ENCODE measurements at places on chromosomes 12 and 14.

GRCh38 chr14:42112108-42112507 is 505.4 kb downstream of the LRFN5 start:
- DNase-seq, result no peak

DNA sequence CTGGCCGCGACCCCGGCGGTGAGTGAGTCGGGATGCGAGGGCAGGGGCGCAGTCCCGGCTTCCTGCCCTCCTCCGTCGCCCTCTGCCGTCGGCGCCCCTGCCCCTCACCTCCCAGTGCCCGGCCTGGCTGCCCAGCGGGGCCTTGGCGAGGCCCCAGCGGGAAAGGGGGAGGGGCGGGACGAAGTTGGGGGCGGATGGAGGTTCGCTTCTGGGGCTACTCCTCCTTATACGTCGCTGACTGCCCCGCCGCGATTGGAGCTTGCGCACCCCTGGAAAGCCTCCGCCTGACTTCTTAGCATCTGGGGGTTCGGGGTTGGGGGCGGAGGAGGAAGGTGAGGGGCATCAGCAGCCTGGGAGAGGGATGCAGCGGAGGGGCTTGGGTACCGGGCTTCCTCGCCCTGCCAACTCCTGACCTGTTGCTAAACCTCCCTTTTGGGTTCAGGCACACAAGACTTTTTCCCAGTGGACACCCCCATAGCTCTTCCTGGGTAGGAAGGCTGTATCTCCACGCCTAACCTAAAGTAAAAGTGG is 406 bp downstream of the TMEM263 start:
- peak; percentile 90 for DNase-seq

DNA sequence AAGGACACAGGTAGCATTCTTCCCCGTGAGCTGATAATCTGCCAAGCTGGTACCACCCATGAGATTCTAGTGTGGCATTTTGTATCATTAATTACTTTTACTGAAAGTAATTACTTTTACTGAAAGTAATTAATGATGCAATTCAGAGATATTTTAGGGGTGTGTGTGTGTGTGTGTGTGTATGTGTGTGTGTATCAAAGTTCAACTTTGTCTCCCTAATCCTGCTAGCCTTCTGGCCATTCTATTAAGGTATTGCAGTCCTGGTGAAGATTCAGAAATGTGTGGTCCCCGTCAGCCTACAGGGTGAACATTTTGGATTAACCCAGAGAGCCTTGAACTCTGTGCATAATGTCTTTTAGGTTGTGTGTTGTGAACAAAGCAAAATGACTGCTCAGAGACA is 310.8 kb downstream of the ZFP36L1 start:
- no peak for DNase-seq

GRCh38 chr14:95040708-95041476 is 116.4 kb downstream of the DICER1 start:
- peak; percentile 8 for DNase-seq

DNA sequence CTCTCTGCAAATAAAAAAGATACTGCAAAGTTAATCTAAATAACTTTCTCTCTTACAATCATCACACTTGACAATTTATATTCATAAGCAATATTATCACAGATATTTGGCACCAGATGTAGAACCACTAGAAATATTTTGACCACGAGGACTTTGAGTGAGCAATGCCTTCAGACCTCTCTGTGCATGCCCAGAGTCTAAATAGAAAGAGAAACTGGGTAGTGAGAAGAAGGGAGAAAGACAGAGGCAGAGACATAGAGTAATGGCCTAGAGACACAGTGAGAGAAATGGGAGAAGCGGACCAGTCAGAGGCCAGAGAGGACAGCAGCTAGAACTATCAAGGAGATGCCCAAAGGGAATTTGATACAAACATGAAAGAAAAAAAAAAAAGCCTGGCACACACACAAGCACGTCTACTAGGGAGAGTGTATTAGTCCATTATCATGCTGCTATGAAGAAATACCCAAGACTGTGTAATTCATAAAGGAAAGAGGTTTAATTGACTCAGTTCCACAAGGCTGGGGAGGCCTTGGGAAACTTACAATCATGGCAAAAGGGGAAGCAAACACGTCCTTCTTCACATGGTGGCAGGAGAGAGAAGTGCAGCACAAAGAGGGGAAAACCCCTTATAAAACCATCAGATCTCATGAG is 41.1 kb downstream of the BMP4 start:
- no peak for DNase-seq

GRCh38 chr12:132266802-132267201 is 62.6 kb downstream of the GALNT9 start:
- DNase-seq, result no peak

DNA sequence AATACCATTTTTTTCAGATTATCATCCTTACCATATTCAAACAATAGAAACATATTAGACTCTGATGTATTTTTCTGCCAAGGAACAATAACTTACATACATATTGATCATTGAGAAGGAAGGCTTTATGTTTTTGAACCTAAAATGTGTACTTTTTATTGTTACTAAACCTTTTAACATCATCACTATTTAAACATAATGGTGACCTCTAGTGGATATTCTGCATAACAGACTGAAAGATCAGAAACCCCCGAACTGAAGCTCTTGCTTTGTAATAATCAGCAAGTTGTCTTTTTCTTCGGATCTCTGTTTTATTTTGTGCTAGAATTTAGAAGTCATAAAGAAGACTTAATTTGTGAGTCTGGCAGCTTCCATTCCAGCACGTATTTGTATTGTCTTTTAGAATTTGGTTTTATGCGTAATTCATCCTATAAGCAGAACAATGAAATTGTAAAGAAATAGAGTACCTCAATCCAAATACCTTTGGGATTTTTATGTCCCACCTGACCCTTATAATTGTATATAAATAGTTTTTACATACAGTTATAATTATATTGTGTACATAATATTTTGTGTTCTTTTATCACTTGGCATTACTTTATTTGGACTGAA is 125.9 kb upstream of the ATF1 start:
- peak; percentile 33 for DNase-seq

DNA sequence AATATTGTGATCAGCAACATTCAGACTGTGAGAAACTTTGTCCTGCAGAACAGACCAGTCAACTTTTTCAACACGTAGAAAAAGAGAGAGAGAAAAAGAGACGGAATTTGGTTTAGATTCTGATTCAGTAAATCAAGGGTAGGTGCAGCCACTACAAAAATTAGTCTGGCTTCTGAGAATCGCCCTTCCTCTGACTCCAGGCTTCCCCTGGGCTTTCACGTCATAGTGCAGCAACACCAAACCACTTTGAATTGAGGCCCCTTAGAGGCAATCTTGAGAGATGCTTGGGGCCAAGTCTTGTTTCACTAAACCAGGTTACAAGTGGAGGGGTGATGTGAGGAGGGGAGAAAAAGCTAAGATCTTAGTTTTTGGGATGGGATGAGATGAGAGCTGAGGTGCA is 37.5 kb upstream of the PTGR2 start:
- no peak for DNase-seq

DNA sequence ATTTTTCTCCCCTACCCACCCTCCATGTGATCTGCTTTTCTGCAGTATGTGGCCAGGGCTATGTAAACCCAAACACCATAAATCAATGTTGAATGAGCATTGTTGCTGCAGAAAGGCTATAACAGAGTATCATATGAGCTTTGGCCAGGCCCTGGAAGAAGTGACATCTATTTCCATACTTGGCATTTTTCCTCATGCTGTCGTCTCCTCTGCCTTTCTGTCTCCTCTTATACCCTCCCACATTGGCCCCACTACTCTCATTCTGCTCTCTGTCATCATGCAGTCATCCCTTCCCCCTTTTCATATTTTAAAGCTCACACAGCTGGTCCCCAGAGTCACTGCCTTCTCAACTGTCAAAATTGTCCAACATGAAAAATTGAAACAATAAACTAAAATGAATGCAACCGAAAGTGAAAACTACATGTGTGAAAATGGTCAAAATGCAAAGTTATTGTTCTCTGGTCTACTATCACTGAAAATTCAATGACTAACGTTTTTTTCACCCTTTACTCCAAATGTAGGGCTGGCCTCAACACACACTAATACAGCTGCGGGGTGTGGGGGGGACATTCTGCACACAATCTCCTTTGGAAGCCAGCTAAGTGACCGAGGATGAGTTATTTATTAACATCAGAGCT is 290.7 kb upstream of the TMPO start:
- no peak for DNase-seq

GRCh38 chr14:101133068-101133467 is 229.5 kb upstream of the RTL1 start:
- DNase-seq, result peak; percentile 15

DNA sequence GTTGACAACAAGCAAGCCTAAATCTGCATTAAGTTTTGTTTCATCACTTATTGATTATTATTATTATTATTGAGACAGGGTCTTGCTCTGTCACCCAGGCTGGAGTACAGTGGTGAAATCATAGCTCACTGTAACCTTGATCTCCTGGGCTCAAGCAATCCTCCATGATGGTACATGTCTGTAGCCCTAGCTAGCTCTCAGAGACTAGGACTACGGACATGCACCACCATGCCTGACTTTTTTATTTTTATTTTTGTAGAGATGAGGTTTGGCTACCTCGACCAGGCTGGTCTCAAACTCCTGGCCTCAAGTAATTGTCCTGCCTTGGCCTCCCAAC is 35.7 kb upstream of the STK38L start:
- DNase-seq, result no peak

- DNase-seq, result no peak
Measured at GRCh38 chr14:81169711-81170103, 51.1 kb downstream of the GTF2A1 start.

- DNase-seq, result no peak
Measured at GRCh38 chr12:39124768-39125167, 219.4 kb upstream of the CPNE8 start.

DNA sequence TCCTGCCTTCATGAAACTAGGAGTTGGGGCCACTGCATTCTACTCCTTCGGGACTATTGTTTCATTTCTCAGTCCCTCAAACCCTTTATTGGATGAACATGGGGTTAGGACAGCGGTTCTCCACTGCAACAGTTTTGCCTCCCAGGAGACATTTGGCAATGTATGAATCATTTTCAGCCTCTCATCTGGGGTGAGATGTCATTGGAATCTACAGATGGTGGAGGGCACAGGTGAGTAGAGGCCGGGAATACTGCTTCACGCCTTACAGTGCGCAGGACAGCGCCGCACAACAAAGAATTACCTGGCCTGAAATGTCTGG is 649 bp upstream of the GNPNAT1 start:
- DNase-seq, result no peak

GRCh38 chr12:87074781-87075180 is 818.6 kb upstream of the MGAT4C start:
- DNase-seq, result no peak

GRCh38 chr12:106675651-106676435 is 93.0 kb downstream of the RFX4 start:
- DNase-seq, result no peak
